NCI-H146 (cell line): ENCODE measurements at places on chromosomes 7 and 10.

DNA sequence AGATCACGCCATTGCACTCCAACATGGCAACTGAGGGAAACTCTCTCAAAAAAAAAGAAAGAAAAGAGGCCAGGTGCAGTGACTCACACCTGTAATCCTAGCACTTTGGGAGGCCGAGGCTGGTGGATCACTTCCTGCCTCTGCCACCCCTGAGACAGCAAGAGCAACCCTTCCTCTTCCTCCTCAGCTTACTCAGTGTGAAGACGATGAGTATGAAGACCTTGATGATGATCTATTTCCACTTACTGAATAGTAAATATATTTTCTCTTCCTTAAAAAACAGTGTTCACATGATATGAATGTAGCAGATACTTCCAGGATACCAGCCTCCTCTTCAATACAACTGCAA is 2.1 kb upstream of the ZKSCAN1 start:
- no peak for DNase-seq

- no peak for DNase-seq
Observed at GRCh38 chr7:15113752-15114151, 211.2 kb upstream of the DGKB start.

GRCh38 chr7:2670720-2671391 is 17.1 kb upstream of the AMZ1 start:
- DNase-seq = peak; percentile 74

DNA sequence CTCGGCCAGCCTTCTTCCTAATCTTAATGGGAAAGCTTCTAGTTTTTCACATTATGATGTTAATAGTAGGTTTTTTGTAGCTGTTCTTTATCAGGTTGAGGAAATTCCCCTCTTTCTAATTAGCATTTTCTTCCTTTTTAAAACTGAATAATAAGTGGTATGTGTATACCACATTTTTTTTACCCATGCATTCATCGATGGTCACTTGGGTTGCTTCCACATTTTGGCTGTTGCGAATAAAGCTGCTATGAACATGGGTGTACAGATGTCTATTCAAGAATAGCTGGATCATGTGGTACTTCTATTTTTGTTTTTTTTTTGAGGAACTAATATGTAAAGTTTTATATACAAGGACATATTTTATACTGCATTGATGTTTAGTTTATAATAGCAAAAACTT is 44.3 kb downstream of the NRF1 start:
- DNase-seq = no peak

- peak; percentile 61 for DNase-seq
Observed at GRCh38 chr10:13056456-13057077, 43.4 kb upstream of the OPTN start.

DNA sequence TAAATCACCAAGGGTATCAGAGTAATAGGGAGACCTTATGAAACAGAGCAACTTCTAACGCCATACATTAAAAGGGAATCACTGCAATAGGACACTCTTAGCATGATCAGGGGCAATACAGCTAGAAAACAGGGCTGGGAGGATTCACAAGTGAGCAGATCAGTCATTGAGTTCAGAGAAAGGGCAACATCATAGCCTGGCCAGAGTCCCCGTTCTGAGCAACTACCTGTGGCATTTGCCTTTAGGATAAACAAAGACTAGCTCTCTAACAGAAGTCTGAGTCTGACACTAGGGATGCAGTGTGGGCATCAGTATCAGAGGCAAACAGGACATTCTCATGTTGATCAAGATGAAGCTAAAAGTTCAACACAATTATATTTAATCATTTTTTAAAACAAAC is 297.9 kb downstream of the DGKB start:
- DNase-seq = no peak
